ENCODE measurements at places on chromosomes 4 and X.

DNA sequence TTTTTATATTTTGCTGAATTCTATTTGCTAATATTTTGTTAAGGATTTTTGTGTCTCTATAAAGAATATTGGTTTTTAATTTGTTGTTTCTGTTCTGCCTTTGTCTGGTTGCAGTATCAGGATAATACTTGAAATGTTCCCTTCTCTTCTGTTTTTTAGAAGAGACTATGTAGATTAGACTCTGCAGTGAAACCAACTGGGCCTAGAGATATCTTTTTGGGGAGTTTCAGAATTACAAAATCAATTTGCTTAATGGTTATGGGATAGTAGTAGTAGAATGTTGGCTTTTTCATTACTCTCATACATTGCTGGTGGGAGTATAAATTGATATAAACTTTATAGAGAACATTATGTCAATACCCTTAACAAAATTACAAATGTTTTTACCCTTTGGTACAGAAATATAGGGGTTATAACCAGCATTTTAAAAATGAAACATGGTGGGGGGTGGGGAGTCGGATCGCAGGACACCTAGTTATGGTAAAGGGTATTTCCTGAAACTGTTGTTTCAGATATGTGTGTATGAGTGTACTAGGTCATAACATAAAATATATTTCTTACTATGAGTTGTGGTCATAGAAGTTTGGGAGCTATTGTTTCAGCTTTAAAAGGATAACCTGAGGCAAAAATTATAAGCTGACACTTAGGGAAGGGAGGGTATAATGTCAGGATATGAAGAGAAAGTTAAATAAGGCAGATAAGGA lies 29.0 kb downstream of the CLOCK start:
- no peak for DNase-seq

DNA sequence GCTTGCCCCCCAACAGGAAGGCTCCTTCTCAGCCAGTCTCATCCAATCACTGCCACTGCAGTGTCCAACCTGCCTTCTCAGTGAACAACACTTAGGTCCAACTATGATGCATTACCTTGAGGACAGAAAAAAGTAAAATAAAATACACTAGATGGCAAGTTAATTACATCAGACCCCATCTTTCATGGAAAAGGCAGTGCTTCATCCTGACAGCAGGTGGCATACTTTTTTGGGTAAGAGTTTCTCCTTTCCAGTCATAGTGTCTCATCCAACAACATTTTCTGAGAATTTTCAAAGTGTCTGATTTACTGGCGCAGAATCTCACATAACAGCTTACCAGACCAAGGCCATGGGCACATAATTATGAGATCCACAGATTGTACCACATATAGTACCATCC lies 1742.8 kb downstream of the PCDH7 start:
- no peak for DNase-seq

DNA sequence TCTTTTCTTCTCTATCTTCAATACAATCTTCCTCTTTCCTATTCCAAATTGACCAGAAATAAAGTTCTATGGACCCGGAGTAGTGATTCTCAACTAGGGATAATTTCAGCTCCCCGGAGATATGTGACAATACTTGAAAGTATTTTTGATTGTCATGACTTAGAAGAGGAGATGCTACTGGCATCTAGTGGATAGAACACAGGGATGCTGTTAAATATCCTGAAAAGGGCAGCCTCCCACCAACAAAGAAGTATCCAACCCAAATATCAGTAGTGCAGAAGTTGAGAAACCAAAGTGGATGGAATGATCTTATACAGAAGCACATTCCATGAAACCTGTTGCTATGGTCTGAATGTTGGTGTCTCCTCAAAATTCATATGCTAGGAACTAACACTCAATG lies 65.7 kb upstream of the NDST3 start:
- DNase-seq, result no peak

DNA sequence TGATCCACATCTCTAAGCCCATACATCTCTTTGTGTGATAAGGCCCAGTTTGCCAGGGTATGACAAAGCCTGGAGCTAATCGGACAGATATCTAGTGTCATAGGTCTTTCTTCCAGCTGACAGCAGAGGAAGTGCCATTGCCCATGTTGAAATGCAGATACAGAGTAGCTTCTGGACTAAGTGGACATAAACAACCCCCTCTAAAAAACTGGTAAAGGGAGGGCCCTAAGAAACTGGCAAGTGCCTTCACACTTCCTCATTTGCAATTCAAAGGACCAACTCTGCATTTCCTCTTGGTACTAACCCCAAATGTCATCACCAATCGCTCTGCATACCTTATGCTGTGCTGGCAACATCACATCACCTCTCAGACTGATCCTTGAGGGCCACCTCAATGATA lies 20.8 kb downstream of the ARHGEF6 start:
- DNase-seq, result no peak

DNA sequence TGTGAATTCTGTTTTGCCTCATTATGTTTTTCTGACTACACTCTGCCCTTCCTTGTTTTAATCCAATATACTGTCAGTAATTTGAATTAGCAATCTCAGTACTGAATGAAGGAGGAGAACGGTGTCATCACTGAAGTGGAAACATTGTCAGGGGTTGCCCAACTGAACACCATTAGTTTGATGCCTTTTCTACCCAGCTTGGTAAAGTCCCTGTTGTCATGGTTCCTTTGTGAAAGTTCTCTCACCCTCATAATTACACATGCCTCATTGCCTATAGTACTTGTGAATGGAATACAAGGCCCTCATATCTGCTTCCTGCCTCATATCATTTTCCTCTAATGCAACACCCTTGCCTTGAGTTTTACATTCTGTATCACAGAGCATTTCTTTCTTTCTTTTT lies 76.9 kb downstream of the RRAGB start:
- DNase-seq, result no peak

All from T-helper 22 cell (primary cell).